ENCODE measurements at places on chromosomes 3 and 15.

GRCh38 chr15:71607383-71607782 is 203.0 kb upstream of the NR2E3 start:
- DNase-seq = no peak

DNA sequence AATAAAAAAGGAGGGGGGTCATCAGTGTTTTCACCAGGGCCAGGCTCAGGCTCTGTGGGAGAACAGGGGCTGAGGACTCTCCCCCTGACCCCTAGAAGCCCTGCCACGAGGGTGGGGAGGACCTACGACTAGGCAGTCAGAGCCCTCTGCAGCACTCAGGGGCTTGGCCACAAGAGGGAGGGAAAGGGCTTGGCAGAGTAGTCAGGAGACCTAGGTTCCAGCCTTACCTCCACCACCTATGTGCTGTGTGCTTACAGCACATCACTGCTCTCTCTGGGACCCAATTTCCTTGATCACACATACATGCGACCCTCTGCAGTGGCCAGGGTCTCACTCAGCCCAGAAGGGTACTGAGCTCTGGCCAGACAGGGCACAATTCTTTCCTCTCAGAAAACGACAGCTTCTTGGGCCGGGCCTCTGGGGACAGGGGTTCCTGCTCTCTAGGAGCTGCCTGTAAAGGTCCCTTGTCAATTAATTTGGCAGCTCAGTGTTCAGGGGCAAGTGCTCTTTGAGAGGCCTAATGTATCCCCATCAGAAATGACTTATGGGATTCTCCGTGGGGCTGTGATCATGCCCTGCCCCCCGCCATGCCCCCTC is 16.4 kb upstream of the SKIC8 start:
- DNase-seq = peak; percentile 71

- no peak for DNase-seq
These were observed 214.8 kb downstream of the ZMAT3 start for GRCh38 chr3:178856804-178857203.

- no peak for DNase-seq
These were observed 67.6 kb downstream of the NLGN1 start for GRCh38 chr3:173465112-173465511.

GRCh38 chr15:87829332-87830050 is 427.0 kb downstream of the NTRK3 start:
- DNase-seq = no peak

DNA sequence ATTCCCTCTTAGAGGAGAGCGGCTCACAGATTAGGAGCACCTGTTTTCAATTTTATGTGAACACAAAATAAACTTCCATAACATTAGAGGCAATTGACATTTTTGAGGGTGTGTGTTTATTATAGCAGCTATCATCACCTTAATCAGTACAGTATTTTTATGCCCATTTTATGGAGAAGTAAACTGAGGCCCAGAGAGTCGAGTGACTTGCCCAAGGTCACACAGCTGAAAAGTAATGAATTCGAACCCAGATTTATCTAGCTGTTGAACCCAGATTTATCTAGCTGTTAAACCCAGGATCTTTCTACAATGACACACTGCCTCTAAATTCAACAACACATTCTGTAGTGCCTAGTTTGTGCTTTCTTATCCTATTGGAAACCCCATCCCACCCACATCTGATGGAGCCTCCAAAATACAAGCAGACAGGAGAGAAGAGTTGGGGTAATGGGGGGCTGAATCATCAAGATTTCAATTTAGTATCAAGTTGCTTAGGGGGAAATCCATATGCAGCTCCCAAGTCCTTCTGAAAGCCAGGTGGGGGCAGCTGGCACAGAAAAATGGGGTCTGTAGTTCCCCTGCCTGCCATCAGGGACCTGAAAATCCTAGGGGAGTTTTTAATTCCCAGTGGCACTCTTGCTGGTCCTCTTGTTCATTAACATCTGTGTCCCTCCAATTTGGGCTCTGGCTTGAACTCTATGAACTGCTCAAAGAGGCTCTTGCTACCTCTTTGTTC is 50.4 kb upstream of the TRA2B start:
- DNase-seq = no peak

- no peak for DNase-seq
These were observed 375.3 kb downstream of the ROBO1 start for GRCh38 chr3:79392479-79392878.

GRCh38 chr15:70505411-70505919 is 257.9 kb downstream of the UACA start:
- DNase-seq = no peak

GRCh38 chr15:64438653-64439447 is 21.5 kb upstream of the ZNF609 start:
- no peak for DNase-seq

DNA sequence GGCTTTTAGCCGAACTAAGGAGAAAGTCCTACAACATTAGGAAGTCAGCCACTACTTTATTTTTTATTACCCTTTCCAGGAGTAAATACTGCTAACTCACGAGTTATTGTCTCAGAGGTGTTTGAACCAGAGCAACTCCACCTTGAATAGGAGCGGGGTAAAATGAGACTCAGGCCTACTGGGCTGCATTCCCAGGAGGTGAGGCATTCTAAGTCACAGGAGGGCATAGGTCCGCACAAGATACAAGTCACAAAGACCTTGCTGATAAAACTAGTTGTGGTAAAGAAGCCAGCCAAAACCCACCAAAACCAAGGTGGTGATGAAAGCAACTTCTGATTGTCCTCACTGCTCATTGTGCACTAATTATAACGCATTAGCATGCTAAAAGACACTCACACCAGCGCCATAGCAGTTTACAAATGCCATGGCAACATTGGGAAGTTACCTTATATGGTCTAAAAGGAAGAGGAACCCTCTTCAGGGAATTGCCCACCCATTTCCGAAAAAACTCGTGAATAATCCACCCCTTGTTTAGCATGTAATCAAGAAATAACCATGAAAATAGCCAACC is 555.9 kb downstream of the IGSF11 start:
- no peak for DNase-seq

- no peak for DNase-seq
These were observed 121.3 kb downstream of the CD47 start for GRCh38 chr3:107969525-107969924.

- DNase-seq = no peak
These were observed 56.2 kb upstream of the FILIP1L start for GRCh38 chr3:100170486-100170885.

GRCh38 chr3:7518026-7518425 is 657.1 kb downstream of the GRM7 start:
- DNase-seq = no peak

DNA sequence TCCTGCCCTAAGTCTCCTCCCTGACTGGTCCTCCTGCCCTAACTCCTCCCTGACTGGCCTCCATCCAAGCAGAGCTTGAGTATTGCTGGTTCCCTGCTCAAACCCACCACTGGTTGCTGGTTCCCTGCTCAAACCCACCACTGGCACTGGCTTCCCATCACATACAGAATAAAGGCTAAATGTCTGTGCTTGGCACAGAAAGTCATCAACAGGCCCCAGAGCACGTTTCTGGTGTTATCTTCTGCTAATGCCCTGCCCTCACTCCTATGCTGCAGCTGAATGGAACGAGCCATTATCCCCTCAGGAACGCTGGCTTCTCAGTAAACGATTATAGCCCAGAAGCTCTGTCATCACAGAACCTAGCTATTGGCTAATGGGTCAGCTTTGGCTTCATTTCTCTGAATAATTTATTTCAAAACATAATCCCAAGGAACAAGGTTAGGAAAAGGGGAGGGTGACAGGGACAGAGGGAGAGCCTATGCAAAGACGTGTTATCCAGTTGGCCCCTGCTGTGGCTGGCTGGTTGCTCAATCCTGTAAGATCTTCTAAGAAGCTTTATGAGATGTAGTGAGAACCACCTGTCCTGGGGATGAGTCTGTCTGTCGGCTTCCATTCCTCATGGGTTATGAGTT is 6.3 kb upstream of the MUC20 start:
- DNase-seq = no peak

DNA sequence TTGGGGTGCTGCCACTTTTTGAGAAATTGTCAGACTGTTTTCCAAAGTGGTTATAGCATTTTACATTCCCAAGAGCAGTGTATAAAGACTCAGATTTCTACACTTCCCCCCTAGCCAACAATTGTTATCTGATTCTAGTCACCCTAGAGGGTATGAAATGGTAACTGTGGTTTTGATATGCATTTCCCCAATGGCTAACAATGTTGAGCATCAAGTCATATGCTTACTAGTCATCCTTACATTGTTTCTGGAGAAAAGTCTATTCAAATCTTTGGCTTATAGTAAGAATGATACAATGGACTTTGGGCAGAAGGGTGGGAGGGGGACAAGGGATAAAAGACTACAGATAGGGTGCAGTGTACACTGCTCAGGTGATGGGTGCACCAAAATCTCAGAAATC is 73.3 kb downstream of the CSNK1G1 start:
- no peak for DNase-seq

- no peak for DNase-seq
These were observed 452 bp downstream of the BBX start for GRCh38 chr3:107523289-107523538.

GRCh38 chr3:177282119-177282655 is 84.9 kb upstream of the TBL1XR1 start:
- DNase-seq = no peak

DNA sequence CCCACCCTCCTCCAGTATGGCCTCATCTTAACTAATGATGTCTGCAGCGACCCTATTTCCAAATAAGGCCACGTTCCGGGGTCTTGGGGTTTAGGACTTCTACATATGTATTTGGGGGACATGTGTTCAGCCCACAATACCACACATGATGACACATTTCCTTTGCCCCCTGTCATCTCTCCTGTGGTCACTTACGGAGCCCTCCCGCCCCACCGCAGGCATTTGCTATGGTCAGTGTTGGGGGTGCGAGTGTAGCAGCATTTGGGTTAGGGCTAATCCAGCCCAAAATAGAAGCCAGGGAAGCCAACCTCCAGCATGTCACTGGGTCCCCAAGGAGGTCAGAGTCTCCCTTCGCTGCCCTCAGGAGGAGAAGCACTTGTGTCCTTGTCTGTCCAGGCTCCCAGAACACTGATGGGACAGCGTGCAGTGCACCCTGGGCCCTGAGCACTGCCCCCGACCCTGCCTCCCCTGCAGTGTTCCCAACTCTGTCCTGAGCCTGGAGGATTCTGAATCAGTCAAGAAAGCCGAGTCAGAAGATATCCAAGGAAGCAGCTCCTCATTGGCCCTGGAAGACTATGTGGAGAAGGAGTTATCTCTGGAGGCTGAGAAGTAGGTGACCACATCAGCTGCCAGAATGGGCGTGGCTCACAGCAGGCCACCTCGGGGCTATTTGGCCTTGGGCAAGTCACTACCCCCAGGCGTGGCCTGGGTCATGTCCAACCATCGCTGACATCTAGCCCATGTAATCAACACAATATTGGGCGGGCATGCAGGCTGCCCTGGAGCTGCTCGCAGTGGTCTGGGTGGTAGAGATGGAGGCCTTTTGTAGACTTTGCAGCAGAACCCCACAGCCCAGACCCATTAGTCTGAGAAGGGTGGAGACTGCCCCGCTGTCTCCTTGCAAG is 46.9 kb upstream of the FGD5 start:
- DNase-seq = peak; percentile 41

DNA sequence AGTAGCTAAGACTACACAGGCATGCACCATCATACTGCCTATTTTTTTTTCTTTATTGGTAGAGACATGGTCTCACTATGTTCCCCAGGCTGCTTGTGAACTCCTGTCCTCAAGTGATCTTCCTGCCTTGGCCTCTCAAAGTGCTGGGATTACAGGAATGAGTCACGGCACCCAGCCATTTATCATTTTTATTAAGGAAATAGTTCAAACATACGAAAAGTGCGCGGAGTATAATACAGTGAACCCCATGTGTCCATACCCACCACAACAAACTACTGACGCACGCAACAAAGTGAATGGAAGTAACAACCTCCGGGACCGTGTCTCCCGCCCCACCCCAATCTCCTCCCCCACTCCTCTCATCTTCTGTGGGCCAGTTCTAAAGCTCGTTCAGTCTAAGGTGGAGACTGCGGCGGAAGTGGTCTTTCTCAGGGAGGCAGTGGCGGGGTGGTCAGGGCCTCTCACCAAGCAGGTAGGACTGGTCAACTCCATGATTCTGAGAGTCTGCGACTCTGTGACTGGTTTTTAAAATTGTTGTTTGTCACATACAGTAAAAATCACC is 42.1 kb downstream of the DNAJB8 start:
- DNase-seq = no peak

- DNase-seq = no peak
These were observed 17.9 kb downstream of the HRH1 start for GRCh38 chr3:11172096-11172690.

DNA sequence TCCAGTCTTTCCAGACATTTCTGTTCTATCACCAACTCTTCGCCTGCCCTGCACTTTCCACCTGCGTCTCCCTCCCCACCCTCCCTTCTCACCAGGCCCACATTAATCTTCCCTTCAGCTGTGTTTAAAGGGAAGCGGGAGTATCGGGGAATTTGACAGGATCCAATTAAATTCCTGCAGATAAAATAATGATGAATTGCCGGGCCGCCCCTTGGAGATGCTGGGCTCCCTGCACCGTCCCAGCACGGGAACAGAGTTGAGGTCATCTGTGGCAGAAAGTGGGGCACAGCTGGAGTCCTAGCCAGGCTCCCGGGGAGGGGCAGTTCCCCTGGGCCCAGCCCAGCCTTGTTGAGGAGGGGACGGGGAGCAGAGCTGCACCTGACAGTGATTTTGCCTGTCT is 30.3 kb downstream of the PLXNA1 start:
- no peak for DNase-seq

DNA sequence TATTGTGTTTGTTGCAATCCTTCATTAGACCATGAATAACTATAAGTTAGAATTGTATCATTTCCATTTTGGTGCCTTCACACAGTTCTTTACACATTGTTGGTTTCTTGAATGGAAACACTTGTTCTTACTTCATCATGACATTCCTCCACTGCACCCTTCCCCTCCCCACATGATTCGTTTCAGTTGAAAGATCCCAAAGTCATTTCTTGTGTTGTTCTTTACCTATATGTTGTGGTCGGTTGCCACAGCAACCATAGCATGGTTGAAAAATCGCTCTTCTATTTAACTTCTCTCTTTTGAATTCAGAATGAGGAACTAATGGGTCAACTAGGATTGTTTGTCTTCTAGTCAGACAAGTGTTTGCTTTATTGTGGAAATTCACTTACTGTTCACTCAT is 103.3 kb downstream of the IL1RAP start:
- DNase-seq = no peak

- DNase-seq = no peak
These were observed 6.8 kb upstream of the GAP43 start for GRCh38 chr3:115616461-115616860.

DNA sequence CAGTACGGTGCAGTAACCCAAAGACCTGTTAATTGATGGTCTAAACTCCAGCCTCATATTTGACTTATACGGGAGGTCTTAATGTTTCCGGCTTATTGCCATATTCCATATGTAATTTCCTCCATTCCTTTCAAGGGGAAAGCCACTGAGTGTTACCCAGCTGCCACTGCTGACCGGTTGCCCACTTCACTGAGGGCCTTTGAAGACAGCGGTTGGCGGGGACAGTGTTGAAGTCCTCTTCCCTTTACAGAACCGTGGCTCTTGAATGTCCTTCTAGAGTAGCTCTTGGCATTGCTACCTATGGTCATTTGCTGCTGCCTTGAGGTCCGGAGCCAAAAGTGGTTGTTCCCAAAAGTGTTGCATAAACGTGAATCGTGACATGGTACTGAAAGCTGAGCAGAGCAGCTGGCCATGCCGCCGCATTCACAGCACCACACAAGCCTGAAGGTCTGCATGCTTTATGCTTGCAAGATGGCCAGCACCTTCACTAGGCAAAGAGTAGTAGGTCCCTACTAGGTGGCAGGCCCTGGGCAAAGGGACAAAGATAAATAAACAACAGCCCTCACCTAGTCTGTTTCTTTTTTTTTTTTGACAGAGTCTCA is 51.7 kb upstream of the CTDSPL start:
- no peak for DNase-seq

All from ecto neural progenitor cell (in vitro differentiated cells).